ENCODE measurements at places on chromosomes 5 and 9. TPM values are rescaled to one million over a fixed set of nuclear protein-coding genes. Genes with fewer than 3 reads are reported as not detected.

CMYA5 gene
- total RNA-seq: under 0.01 TPM

NEUROG1 gene
- total RNA-seq: not detected

GRM6 gene
- total RNA-seq: not detected

CERCAM gene
- 24.1 TPM for total RNA-seq
